Hair follicular keratinocyte (primary cell): ENCODE measurements at places on chromosomes 11 and 22. TPM values are rescaled to one million over a fixed set of nuclear protein-coding genes. Genes with fewer than 3 reads are reported as not detected.

Gene GDPD4
- not detected in 2 replicates for total RNA-seq

Gene TRIM48
- total RNA-seq: not detected in 2 replicates

Gene RIMBP3C
- total RNA-seq: not detected in 2 replicates

Gene GSTT2B
- total RNA-seq: 2.4 and 6.5 TPM in 2 replicates

Gene CSF2RB
- total RNA-seq: not detected in 2 replicates

Gene HEPHL1
- total RNA-seq: 26.8 and 117 TPM in 2 replicates

Gene PGR
- total RNA-seq: 0.15 TPM in 1 of 2 replicates, not detected in the other
